DMS 273 treated with DMSO at 0.1 percent for 48 hours (cell line): ENCODE measurements at places on chromosomes 4 and X.

DNA sequence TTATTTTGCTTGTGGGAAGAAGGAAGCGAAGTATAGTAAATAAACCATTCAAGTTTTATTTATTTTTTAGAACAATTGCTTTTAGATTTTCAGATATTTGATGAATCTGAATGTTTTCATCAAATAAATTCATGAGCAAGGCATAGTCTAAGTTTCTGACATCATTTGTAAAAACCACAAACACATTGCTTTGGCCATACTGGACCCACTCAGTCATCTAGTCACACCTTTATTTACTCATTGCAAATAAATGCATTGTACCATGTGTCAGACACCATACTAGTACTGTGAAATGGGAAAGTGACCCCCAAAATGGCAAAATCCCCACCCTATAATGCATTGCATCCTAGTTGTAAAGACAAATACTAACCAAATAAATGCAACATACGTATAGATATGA lies 449.1 kb upstream of the SMIM31 start:
- DNase-seq: no peak

DNA sequence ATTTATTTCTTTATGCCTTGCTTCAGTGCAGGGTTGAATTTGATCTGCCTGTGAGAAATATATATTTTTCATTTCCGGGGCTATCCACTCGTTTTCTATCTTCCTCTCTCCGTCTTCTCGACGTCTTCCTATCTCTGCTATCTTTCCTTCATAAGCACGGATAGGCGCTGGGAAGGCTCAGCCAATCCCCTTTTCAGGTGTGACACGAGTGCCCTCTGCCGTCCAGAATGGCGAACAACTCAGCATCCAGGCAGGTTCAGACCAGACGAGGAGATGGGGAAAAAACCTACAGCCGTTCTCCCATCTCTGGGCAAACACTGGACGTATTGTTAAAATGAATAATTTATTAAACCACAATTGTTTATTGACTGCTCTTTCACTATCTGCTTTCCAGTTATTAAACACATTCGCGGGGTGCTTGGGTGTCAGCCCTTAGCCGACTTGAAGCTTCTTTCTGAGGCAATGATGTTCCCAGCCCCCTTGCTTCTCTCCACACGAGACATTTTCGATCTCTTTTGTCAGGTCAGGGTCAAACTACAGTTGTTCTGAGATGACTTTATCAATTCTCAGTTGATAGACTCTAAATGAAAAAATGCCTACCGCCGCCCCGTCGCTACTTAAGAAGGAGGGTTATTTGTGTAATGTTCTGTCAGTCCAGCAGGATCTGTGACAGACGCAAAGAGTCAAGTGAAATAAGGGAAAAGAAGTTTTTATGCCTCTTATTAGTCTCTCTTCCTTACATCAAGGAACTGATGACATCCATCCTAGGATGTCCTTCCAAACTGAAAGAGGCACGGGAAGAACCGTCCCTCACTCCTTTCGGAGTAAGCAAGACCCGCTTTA lies 96.3 kb upstream of the NOCT start:
- DNase-seq: peak; percentile 22

- DNase-seq: no peak
Measured at GRCh38 chr4:25440478-25441030, 63.5 kb downstream of the ANAPC4 start.

DNA sequence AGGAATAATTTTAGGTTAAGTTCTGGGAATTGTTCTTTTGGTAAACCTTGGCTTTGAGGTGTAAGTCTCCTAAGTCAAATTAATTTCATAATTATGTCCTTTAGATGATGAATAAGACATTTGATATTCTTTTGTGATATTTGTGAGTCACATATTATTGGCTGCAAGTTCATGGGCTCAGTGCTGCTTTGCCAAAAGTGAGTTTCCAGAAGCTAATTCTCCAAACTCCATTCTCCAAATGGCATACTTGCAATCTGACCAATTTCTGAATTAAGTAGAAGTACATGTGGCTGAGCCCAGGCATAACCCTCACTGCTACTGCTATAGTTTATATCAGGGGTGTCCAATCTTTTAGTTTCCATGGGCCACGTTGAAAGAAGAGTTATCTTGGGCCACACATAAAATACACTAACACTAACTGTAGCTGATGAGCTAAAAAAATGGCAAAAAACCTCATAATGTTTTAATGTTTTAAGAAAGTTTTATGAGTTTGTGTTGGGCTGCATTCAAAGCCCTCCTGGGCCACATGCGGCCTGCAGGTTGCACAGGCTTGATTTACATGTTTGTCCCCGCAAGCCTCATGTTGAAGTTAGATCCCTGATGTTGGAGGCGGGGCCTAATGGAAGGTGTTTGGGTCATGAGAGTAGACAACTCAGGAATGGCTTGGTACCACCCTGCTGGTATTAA lies 196.1 kb downstream of the ZNF330 start:
- DNase-seq: no peak

DNA sequence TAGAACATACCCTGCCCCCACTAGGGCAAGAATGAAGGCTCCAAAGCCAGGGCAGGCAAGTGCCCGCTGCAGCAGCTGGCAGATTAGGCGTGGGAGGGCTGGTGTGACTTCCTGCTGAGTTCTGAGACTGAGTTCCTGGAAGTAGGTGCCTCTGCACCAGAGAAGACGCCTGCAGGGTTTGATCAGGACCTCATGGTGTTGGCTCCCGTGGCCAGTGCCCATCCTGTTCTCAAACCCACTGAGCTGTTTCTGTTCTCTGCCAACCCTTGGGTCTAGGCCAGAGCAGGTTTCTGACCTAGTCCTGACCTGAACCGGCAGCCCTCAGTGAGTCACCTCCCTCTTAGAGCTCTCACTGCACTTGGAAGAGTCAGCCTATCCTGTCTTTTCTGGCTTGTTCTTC lies 220.7 kb downstream of the HS6ST2 start:
- peak; percentile 20 for DNase-seq
